Camera-type eye (tissue), 1 donor: ENCODE measurements at places on chromosomes 11 and 22. TPM values are rescaled to one million over a fixed set of nuclear protein-coding genes. Genes with fewer than 3 reads are reported as not detected.

Gene TMEM191B
- total RNA-seq = not detected

Gene ARHGAP32
- 56.8 TPM for total RNA-seq

Gene VPREB1
- total RNA-seq = 0.66 TPM

Gene C11orf21
- total RNA-seq = 1.3 TPM

Gene CD248
- 37.8 TPM for total RNA-seq

Gene MS4A6A
- 16.2 TPM for total RNA-seq
